ENCODE measurements at places on chromosomes 1 and 21.

DNA sequence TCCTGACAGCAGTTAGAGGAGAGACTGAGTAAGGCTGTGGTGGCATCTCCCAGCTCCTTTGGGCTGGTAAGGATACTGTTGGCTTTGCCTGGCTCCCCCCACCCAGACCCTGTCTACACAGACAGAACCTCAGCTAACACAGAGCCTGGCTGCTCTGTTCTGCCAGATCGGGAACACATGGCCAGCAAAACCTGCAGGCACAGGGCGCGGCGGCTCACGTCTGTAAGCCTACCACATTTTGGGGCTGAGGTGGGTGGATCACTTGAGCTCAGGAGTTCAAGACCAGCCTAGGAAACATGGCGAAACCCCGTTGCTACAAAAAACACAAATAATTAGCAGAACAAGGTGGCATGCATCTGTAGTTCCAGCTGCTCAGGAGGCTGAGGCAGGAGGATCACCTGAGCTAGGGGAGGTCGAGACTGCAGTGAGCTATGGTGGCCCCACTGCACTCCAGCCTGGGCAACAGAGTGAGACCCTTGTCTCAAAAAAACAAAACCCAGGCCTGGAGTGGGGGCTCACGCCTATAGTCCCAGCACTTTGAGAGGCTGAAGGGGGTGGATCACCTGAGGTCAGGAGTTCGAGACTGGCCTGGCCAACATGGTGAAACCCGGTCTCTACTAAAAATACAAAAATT, 6.7 kb downstream of the CSTB start:
- no peak for DNase-seq

DNA sequence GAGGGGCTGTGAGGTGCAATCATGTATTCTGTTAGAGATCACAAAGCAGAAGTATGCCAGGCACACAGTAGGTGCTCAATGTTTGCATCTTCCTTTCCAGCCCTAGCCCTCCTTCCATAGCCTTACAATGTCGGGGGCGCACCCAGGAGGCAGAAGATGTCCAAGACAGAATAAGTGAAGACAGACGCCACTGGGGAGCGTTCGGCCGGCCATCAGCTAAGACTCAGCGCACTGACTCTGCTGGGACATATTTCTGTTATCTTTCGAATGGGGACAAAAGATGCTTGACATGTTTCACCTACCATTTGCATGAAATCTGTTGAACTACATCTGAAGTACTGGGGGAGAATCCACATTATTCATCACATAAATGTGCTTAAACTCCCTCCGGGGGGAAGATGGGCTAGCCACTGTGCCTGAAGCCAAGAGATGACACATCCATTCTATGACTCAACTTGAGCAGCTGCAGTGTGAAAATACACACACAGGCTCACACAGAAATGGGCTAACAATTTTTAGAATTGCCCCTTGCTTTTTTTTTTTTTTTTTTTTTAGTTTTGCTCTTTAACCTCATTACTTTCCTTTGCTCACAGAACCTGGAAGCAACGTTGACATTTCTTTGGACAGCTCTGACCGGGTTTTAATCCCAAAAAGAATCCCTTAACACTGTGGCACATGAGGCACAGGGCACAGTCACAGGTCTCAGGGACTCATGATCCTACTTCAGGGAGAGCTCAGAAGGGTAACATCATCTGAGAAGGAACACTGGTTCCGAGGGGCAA, 7.9 kb downstream of the TIAM1 start:
- peak; percentile 36 for DNase-seq

GRCh38 chr1:4089421-4090175, 189.5 kb upstream of the C1orf174 start:
- no peak for DNase-seq

- DNase-seq = no peak
Measured at GRCh38 chr21:34065027-34065426, 8.4 kb upstream of the MRPS6 start.

- DNase-seq = no peak
Measured at GRCh38 chr1:93815366-93816110, 63.5 kb downstream of the DNTTIP2 start.

GRCh38 chr21:43973634-43973955, 38.5 kb upstream of the TRAPPC10 start:
- no peak for DNase-seq

DNA sequence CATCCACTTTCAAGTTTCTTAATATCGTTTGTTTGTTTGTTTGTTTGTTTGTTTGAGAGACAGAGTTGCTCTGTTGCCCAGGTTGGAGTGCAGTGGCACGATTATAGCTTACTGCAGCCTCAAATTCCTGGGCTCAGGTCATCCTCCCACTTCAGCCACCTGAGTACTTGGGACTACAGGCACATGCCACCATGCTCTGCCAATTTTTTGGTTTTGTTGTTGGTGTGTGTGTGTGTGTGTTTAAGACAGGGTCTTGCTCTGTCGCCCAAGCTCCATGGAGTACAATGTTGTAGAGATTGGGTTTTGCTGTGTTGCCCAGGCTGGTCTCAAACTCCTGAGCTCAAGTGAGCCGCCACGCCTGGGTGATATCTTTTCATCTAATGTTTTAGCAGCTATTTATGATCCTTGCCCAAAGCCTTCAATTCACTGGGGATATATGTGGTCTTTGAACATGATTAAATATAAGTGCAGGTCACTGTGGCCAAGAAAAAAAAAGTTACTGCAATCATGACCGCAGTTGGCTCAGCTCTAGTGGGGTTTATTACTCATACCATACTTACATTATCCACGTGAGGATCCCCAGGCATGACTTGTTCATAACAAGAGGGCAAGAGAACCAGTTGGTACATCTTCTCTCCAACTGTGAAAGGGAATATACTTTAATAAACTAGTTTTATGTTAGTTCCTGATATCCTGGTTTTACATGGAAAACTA, 8.0 kb downstream of the RRP1B start:
- DNase-seq = no peak

- no peak for DNase-seq
Measured at GRCh38 chr1:184590163-184590750, 164.4 kb downstream of the EDEM3 start.

GRCh38 chr1:41495210-41495948, 10.9 kb upstream of the EDN2 start:
- no peak for DNase-seq

DNA sequence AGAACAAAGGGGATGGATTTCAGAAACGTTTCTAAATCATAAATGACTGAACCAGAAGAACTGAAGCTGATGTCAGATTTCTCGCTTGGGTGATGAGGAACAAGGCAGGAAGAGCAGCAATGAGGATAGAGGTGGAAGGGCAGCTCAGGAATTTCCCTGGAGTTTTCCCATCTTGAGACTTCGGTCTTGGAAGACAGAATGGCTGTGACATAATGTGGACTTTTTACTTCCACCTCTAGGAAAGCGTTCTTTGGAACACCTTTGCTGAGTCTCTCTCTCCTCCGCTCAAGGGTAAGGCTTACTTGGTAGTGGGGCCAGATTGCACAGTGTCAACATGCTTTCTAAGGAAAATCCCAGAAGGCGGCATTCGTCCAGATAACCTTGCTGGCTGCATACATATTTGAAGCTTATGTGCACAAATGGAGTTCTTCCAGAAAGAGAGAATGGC, 36.6 kb downstream of the DEGS1 start:
- no peak for DNase-seq

GRCh38 chr1:116991918-116992317, 9.6 kb upstream of the CD101 start:
- no peak for DNase-seq

GRCh38 chr1:58805716-58806571, 22.1 kb upstream of the JUN start:
- no peak for DNase-seq

DNA sequence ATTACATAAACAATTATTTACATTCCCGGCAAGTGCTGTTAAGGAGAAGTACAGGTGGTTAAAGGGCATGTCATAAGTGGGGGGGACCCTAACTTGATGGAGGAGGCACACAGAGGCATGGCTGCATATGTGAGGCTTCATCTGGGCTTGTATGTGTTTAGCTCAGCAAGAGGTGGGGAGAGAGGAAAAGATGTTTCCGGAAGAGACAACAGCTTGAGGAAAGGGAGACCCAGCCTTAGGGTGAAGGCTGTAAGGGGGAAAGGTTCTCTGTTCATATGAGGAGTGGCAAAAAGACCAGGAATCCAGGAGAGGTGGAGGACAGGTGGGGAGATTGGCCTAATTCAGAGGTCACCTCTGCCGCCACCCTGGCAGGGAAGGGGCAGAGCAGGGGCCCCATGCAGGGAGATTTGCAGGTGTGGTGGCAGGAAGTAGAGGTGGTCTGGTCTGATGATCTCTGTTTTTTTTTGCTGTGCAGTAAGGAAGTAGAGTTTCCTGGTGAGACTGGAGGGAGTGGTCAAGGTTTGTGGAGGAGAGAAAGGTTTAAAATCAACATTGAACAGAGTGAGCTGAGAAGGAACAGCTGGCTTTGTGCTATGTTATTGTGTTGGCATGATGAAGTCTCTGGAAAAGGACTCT, 9.0 kb downstream of the TRAF5 start:
- DNase-seq = no peak

- DNase-seq = no peak
Measured at GRCh38 chr21:31111093-31111492, 72.8 kb upstream of the KRTAP19-8 start.

- no peak for DNase-seq
Measured at GRCh38 chr1:10432910-10433700, 2.9 kb downstream of the CENPS start.

DNA sequence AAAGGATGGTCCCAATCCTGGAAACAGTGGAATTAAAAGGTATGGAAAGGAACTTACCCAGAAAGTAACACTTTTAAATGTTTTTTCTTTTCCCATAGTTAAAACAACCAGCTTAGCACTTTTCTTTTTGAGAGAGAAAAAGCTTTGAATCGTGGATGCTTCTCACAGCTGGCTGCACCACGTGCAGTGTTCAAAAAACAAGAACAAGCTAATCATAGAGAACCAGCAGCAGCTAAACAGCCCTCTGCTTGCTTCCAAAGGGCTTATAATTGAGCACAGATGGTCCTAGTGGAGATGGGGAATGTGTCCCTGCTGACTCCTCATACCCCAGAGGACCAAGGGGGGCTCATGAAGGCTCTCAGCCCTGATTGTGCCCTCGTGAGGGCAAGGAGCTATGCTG, 26.4 kb downstream of the UTP25 start:
- DNase-seq = no peak

DNA sequence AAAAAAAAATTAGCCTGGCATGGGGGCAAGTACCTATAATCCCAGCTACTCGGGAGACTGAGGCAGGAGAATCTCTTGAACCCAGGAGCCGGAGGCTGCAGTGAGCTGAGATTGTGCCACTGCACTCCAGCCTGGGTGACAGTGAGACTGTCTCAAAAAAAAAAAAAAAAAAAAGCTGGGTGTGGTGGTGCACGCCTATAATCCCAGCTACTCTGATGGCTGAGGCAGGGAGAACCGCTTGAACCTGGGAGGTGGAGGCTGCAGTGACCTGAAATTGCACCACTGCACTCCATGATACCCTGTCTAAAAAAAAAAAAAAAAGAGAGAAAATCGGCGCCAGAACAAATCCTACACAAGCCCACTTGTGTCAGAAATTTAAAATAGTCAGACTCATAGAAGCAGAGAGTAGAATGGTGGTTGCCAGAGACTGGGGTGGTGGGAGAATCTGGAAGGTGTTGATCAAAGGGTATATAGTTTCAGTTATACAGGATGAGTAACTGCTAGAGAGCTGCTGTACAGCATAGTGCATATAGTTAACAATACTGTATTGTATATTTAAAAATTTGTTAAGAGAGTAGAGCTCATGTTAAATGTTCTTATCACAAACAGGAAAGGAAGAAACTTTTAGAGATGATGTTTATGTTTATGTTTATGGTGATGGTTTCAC, 9.6 kb downstream of the DIP2A start:
- no peak for DNase-seq

GRCh38 chr1:10727751-10728232, 68.7 kb downstream of the CASZ1 start:
- no peak for DNase-seq

DNA sequence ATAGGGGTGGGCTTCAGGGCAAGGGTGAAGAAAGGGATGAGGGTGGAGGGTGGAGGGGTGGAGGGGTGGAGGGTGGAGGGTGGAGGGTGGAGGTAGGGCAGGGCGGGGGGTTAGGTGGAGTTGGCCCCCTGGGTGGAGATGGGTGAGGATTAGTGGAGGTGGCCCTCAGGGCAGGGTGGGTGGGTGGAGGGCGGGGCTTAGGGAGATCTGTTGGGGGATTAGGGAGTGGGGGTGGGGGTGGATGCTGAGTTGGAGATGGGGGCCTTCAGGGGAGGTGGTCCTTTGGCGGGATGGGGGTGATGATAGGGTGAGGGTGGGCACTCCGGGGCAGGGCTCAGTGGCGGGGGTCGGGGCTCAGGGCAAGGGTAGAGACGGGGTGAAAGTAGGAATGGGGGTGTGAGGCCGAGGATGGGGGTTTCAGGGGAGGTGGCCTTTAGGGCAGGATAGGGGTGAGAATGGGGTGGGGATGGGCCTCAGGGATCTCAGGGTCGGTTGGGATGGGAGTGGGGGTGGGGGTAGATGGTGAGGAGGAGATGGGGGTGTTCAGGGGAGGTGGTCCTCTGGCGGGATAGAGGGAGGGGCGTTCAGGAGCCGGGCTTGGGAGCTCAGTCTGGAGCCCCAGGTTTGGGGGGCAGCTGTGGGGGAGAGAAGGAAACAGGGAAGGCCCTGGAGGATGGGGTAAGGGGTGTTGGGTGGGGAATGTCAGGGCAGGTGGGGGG, 800 bp upstream of the DNMT3L start:
- DNase-seq = no peak

- no peak for DNase-seq
Measured at GRCh38 chr21:46081862-46082712, 15.8 kb upstream of the COL6A2 start.

- no peak for DNase-seq
Measured at GRCh38 chr1:168396940-168397684, 116.4 kb downstream of the TBX19 start.

GRCh38 chr1:93033785-93034184, 45.3 kb upstream of the MTF2 start:
- no peak for DNase-seq

GRCh38 chr1:77950873-77951272, 28.0 kb downstream of the FUBP1 start:
- DNase-seq = no peak

DNA sequence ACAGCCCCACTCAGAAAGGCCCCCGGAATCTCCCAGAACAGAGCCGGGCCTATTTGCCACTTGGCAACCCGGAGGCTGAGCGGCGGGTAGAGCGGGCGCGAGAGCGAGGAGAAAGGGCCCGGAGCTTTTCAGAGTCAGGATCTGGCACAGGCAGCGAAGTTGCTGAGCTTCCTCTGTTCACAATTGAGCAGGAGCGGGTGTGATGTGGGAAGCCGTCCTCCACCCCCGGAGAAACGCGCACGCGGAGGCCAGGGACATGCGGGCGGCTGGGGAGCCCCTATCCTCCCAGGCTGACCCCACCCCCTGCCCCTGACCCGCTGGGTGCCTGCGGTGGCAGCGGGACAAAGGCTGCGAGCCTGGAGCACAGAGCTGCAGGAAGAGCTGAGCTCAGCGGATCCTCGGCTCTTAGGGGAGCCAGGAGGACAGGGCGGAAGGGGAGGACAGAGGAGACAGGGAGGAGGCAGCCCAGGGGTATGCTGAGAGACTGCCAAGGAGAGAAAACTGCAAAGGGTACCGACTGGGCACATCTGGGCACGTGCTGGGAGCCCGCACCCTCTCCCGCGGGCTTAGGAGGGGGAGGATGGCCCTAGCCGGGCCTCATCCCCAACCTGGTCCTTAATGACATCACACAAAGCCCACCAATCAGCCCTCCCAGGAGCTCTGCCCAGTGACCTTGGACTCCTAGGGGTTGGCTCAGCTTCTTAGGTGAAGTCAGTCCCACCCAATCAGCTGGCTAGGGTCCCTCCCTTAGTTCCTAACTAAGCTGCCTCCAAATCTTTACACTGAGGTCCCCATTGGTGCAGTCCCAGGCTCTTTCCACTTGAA, 9.3 kb downstream of the KIF21B start:
- DNase-seq = no peak

Measured in BJ (cell line).